ENCODE measurements at places on chromosomes 1 and 21.

GRCh38 chr1:24253571-24253970 lies 65.6 kb upstream of the GRHL3 start:
- no peak overlapping the region for H3K27ac ChIP-seq
- no peak for DNase-seq
- H3K36me3 ChIP-seq: no peaks in the 10 kb centered on the region
- H3K27me3 ChIP-seq: no peaks in the 10 kb centered on the region

- no peaks in the 10 kb centered on the region for H3K36me3 ChIP-seq
- H3K27me3 ChIP-seq: no peaks in the 10 kb centered on the region
- no peak for DNase-seq
- no peak overlapping the region for H3K4me3 ChIP-seq
- no peaks in the 10 kb centered on the region for H3K4me1 ChIP-seq
These were observed 13.4 kb upstream of the KRTAP7-1 start for GRCh38 chr21:30842990-30843389.

GRCh38 chr1:93612510-93612909 lies 69.1 kb downstream of the BCAR3 start:
- no peak for DNase-seq
- peaks cover 59% of the 10 kb centered on the region for H3K4me1 ChIP-seq
- H3K27me3 ChIP-seq: no peaks in the 10 kb centered on the region
- H3K36me3 ChIP-seq: no peaks in the 10 kb centered on the region
- no peak overlapping the region for H3K4me3 ChIP-seq
- H3K27ac ChIP-seq: peak overlapping the region; percentile 93

GRCh38 chr1:239778208-239778813 lies 313.4 kb upstream of the FMN2 start:
- no peak for DNase-seq
- no peak overlapping the region for H3K27ac ChIP-seq
- H3K36me3 ChIP-seq: no peaks in the 10 kb centered on the region
- H3K4me3 ChIP-seq: no peak overlapping the region
- no peaks in the 10 kb centered on the region for H3K27me3 ChIP-seq

DNA sequence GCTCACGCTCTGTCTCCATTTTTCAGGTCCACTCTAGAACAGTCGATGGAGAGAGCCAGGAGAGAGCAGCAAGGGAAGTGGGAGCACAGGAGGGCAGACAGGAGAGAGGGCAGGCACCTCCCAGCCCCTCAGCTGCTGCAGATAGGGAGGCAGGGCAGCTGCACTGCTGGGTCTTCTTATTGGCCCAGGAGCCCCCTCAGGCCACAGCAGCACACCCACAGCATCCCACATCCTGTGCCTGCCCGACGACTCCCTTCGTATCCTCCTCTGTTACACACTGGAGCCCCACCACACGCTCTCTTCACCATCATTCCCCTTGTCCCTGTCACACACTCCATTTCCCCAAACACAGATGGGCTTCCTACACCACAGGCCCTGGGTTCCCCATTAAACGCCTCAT lies 13.7 kb upstream of the ARTN start:
- H3K27me3 ChIP-seq: no peaks in the 10 kb centered on the region
- no peak for DNase-seq
- no peaks in the 10 kb centered on the region for H3K36me3 ChIP-seq
- H3K4me3 ChIP-seq: no peak overlapping the region
- no peaks in the 10 kb centered on the region for H3K4me1 ChIP-seq

GRCh38 chr1:189678779-189679178 lies 798.9 kb downstream of the BRINP3 start:
- no peaks in the 10 kb centered on the region for H3K27me3 ChIP-seq
- H3K4me1 ChIP-seq: no peaks in the 10 kb centered on the region
- no peak overlapping the region for H3K4me3 ChIP-seq
- H3K36me3 ChIP-seq: no peaks in the 10 kb centered on the region

DNA sequence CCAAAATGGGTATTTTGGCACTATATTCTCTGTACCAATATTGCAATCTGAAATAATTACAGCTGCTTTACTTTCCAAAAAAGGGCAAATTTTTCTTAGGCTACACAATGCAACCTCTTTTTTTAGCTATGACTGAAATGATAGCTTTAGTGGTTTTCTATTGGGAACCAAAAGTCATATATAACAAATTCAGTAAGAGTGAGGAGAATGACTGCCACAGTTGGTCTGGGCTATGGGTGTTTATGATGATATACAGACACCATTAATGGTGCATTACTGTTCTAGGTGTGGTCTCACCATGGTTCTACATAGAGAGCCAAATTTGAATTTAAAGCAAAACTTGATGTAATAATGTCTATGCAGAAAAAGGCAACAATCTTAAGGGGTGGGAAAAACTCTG lies 72.3 kb upstream of the PTBP2 start:
- no peak overlapping the region for H3K4me3 ChIP-seq
- no peaks in the 10 kb centered on the region for H3K36me3 ChIP-seq
- no peaks in the 10 kb centered on the region for H3K27me3 ChIP-seq
- H3K4me1 ChIP-seq: no peaks in the 10 kb centered on the region

GRCh38 chr1:39392851-39393573 lies 98.4 kb upstream of the BMP8A start:
- no peak for DNase-seq
- peaks cover 3% of the 10 kb centered on the region for H3K36me3 ChIP-seq
- no peaks in the 10 kb centered on the region for H3K27me3 ChIP-seq
- no peak overlapping the region for H3K4me3 ChIP-seq
